ENCODE measurements at places on chromosomes 1 and 21.

DNA sequence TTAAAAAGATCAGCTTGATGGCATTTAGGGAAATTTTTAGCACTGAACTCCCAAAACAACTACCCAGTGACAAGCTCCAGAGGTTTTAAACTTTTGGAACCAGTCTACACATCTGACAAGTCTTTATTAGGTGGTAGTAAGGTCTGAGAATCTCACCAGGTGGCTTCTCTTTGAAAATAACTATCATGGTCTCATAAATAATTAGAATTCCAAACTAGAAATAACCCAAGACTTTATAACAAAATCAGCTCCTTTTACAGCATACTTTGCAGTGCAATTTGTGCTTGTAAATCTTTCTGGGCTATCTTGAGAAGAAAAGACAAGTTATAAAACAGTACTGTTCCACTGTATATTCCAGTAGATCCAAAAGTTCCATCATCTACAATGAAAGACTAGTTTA lies 108.7 kb downstream of the LTN1 start:
- no peak for DNase-seq

GRCh38 chr21:25036775-25037174 lies 570.5 kb downstream of the MRPL39 start:
- DNase-seq = no peak

DNA sequence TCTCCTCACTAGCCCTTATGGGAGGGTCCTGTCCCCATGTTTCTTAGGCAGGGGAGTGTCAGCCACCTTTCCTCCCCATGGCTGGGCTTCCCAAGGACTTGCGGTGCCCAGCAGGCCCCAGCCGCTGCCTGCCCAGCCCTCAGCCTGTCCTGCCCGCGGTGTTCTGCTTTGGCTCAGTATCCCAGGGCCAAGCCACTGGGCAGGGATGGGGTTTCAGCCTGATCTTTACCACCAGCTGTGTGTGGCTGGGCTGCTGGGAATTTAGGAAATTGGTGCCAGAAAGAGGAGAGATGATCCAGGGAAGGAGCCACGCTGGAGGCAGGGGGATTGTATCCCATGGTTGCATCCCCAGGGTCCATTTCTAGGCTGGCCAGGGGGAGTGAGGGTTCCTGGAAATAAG lies 6.9 kb upstream of the IGFN1 start:
- no peak for DNase-seq

DNA sequence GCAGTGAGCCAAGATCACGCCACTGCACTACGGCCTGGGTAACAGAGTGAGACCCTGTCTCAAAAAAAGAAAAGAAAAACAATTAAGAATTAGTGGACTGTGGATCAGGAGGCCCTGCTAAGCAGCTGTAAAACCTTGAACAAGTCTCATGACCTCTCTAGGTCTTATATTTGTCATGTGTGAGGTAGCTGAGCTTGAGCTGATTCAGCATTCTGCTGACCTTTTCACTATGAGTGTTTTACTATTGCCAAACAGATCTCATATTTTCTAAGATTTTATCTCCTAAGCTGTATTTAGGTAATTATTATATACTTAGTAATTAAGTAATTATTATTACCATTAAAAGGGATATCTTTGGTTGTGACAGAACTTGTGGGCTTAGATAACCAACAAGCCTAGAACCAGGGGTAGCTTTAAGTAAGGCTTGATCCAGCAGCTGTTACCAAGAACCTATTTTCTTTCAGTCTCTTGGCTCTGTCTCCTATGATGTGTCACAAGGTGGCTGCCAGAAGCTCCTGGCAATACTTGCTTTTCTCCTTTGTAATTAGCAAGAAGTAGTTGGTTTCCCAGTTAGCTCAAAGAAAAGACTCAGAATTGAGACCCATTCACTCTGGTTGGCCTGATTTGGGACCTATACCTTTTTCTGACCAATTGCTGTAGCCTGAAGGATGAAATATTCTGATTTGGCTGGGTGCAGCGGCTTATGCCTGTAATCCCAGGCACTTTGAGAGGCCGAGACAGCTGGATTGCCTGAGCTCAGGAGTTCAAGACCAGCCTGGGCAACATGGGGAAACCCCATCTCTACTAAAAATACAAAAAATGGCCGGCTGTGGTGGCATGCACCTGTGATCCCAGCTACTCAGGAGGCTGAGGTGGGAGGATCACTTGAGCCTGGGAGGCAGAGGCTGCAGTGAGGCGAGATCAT lies 8.5 kb upstream of the ZC3H12A start:
- DNase-seq = no peak

DNA sequence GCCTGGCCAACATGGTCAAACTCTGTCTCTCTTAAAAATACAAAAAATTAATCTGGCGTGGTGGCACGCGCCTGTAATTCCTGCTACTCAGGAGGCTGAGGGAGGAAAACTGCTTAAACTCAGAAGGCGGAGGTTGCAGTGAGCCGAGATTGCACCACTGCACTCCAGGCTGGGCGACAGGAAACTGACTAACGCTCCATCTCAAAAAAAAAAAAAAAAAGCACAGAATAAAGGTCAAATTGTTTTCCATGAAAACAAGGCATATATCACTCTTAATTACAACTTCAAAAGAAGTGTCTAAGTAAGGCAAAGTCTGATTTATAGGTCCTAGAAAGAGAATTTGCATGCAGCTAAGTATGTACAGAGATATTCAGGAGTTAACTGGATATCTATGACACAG lies 25.6 kb downstream of the EYA3 start:
- peak; percentile 60 for DNase-seq

- peak; percentile 69 for DNase-seq
Measured at GRCh38 chr1:20496241-20496661, 10.2 kb upstream of the CAMK2N1 start.

DNA sequence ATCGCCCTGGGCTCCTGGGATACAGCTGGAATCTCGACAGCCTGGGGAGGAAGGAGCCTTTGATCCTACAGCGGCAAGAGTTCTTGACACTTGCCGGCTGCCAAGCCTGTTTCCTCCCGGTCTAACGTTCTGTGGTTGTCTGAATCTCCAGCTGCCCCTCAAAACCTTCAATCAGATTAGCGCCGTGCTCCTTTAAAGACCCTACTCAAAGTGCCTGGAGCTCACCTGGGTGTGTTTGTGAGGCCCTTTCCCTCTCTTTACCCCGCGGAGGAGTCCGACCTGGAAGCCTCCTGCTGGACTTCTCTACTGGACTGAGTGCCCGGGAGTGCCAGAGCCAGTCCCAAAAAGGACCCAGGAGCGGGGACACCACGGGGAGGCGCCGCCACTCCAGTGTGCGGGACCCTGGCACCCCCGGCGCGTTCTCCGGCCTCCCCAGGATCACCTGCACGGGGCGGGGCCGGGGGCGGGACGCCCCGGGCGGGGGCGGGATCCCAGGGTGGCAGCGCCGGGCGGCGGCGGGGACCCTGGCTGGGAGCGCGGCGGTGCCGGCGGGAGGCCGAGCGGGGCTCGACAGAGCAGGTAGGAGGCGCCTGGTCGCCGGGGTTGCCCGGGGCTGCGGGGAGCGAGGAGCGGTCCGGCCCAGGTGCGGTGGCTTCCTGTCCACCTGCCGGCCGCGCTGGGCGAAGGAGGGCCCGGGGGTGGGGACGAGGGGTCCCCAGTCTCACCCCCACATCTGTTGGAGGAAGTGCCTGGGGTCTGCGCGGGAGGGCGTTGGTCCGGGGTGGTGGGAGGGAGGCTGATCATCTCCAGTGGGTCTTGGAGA lies at the start of gene NCMAP:
TSS of gene NCMAP (plus strand) at position 497 of the 823 bp plus-strand sequence. CDS start 39,344 bp downstream, outside the sequence.
- DNase-seq = peak; percentile 62

DNA sequence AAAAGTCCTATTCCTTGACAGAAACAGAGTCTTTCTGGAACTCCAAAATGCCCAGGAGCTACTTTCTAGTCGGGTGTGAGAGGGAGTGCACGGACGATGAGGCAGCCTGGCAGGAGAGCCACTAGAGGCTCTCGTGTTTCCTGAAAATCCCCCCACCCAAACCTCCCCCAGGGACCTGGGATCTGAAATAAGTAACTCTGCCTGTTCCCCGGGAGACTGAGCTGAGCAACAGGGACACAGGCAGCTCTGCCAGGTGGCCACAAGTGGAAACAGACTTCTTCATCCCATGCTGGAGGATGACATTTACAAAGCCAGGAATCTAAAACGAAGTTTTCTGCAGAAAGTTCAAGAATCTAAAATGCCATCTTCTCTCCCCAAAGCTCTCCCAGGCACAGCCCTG lies 77.1 kb downstream of the ITPKB start:
- DNase-seq = no peak

GRCh38 chr1:94727846-94728715 lies 92.1 kb upstream of the SLC44A3 start:
- DNase-seq = no peak

DNA sequence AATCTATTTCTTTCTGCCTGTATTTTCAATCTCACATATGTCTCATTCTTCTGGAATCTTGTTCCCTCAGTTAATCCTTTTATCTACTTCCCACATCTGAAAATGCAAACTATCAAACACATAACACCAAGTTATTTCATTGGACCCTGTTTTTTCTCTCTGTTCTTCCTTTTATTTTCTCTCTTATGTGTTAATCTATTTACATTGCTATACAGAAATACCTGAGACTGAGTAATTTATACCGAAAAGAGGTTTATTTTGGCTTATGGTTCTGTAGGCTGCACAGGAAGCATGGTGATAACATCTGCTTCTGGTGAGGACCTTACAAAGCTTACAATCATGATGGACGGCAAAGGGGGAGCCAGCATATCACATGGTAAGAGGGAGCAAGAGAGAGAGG lies 247.6 kb downstream of the TGFB2 start:
- no peak for DNase-seq

- no peak for DNase-seq
Measured at GRCh38 chr1:2584686-2585317, 1.8 kb upstream of the PRXL2B start.

DNA sequence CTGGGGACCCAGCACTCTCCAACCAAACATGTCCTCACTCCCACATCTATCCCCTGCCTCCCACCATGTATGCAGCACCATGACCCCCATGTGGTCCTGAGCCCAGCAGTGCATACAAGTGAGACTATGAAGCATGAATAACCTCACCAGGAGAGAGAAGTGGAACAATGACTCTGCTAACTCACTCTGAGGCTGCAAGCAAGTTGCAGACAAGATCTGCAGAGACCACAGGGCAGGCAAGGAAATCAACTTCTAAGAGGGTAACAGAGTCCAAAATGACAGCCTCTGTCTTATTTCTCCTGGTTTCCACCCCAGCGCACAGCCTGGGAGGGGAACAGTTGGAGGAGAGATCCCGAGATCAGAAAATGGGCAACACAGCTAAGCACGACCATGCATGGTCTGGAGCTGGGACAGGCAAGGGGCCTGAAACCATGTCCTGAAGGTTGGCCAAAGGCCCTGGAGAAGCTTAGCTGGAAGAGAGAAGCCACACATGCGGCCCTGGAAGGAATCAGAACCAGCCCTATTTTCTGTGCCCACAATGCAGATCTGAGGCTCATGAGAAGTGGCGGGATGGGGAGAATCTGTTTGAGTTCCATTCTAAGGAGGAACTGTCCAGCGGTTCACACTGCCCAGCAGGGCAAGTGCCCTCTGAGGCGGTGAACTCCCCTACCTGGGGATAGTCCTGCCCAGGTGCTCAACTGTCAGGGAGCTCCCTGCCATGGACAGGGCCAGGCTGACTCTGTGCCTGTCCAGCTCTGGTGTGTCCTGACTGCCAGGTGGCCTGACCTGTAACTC lies 12.5 kb upstream of the REN start:
- DNase-seq = no peak

DNA sequence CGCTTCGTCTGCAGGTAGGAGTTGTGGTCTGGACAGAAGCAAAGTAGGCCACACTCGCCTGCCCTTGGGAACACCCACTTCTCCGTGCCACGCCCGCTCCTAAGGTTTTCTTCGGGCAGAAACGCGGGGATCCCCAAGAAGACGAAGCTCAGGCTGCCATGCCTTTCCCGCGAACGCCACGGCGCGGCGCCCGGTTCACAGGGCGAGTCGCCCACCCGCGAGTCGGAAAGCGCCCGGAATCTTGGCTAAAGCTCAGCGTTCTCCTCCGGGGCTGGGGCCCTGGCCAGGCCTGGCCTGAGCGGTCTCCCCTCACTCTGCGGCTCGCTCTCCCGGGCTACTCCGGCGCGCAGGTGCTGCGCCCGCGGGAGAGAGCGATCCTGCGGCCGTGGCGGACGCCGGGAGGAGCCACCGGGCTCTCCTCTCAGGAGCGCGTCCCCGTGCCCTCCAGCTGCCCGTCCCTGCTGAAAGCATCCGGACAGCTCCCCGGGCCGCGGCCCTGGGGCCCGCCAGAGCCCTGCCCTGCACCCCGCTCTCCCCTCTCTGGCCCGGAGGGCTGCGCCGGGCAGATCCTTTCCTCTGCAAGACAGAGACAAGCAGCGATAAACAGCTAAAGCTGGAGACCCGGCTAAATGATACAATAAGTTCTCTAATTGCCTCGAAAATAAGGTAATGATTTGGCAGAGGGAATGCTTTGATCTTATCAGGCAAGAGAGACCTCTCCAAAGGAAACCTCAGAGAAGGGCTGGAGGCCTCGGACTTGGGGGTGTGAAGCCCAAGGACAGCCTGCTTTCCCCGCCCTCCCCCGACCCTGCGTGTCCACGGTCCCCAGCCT lies 6.7 kb upstream of the WNT2B start:
- DNase-seq = peak; percentile 77

DNA sequence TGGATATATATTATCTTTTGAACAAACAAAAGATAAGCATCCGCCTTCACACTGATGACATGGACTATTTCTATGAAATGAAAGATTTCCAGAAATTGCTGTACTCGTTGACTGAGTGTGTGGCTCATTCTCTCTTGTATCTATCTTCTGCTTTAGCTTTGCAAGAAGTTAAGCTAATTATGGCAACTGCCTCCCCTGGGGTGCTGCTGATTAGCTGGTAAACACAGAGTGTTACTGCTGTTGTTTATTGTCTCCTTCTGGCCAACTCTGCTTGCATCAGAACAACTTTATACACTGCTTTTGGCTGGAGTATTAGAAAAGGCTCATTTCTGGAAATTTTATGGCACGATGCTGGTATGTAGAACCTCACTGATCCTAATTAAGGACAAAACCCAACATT lies 95.6 kb upstream of the SNX7 start:
- no peak for DNase-seq

GRCh38 chr1:94396356-94397010 lies 21.7 kb upstream of the ABCD3 start:
- no peak for DNase-seq

DNA sequence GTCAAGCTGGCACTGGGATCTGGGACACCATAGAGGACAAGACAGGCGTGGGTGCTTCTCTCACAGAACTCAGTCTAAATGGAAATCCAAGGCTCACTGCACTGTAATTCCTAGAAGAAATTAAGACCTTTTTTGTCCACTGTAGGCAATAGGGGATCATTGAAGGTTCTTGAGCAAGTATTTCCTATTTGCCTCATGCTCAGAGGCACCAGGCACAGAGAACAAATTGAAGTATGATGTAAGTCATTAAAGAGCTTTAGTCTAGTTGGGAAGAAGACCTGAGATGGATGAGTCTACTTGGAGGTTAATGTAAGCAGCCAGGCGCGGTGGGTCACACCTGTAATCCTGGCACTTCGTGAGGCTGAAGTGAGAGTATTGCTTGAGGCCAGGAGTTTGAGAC lies 34.6 kb downstream of the EIF2D start:
- DNase-seq = no peak

GRCh38 chr1:225451840-225452515 lies 24.1 kb upstream of the LBR start:
- peak; percentile 4 for DNase-seq

DNA sequence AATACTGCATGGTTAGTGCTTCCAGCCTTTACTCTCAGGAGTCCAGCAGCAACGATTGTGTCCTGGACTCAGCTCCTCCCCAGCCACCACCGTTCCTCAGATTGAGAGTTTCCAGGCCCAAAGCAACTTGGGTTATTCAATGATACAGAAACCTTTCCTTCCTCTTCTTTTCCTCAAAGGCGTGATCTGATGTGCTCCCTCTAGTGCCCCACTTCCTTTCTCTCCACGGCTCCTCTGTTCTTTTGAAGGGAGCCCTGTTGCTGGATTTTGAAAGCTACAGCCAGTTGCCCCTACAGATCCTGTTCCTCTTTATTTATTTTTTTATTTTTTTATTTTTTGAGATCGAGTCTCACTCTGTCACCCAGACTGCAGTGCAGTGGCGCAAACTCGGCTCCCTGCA lies 14.1 kb downstream of the CRP start:
- DNase-seq = no peak
